Endodermal cell (in vitro differentiated cells): ENCODE measurements at places on chromosomes 11 and 22. TPM values are rescaled to one million over a fixed set of nuclear protein-coding genes. Genes with fewer than 3 reads are reported as not detected.

NR1H3 gene
- total RNA-seq = 27.0 to 34.6 TPM (median 34.1 TPM) in 3 replicates

LDHAL6A gene
- not detected in 2 replicates for total RNA-seq

OR8D1 gene
- total RNA-seq = not detected in 2 replicates

NRXN2 gene
- 0.46 to 1.3 TPM (median 1.00 TPM) in 3 replicates for total RNA-seq

PUS3 gene
- 13.7 and 14.7 TPM in 2 replicates for total RNA-seq

GGT5 gene
- total RNA-seq = not detected in 3 replicates

LMNTD2 gene
- 10.1 and 13.3 TPM in 2 replicates for total RNA-seq

IGSF9B gene
- 13.4 to 18.4 TPM (median 14.1 TPM) in 3 replicates for total RNA-seq

ASPHD2 gene
- 6.0 to 7.2 TPM (median 6.4 TPM) in 3 replicates for total RNA-seq

TRPM5 gene
- 0.11 TPM in 1 of 2 replicates, not detected in the other for total RNA-seq

NAALAD2 gene
- total RNA-seq = 3.3 and 4.0 TPM in 2 replicates

MPZL3 gene
- total RNA-seq = 4.1 and 4.3 TPM in 2 replicates

DEPDC7 gene
- 7.2 and 7.7 TPM in 2 replicates for total RNA-seq

DNA sequence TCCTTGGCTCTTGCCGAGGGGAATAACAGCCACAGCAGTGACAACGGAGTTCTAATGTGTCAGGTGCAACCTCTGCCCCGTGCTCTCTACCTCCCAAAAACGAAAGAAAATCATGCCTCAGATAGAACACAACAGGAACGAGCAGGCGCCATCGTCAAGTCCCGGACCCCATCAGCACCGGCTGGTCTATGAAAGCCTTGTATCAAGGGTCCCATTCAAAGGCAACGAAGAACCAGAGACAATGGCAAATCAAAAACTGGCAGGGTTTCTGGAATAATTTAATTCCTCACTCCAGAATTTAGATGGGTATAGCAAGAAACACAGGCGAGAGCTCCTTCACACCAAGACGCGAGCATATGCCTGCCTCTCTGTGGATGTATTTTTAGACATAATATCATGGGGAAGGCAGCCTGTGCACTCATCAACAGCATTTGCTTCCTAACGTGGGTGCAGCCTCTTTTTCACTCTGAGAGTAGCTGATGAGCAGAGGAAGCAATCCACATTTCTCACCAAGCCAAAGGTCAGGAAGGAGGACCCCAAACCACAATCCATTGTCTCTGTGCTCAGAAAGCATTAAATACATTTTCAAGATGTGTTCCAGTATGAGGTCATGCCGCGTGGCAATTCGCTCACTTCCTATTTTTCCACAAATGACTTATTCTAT lies 193.4 kb upstream of the BLID start:
- DNase-seq = peak; percentile 53

GRCh38 chr11:103183981-103184611 lies 74.9 kb downstream of the DYNC2H1 start:
- no peak for DNase-seq

- no peak for DNase-seq
Observed at GRCh38 chr22:40862537-40862936, 624 bp upstream of the DNAJB7 start.

- DNase-seq = no peak
Observed at GRCh38 chr22:43828725-43828997, 16.6 kb upstream of the EFCAB6 start.

- no peak for DNase-seq
Observed at GRCh38 chr22:21943571-21944448, 8.8 kb downstream of the PPM1F start.

DNA sequence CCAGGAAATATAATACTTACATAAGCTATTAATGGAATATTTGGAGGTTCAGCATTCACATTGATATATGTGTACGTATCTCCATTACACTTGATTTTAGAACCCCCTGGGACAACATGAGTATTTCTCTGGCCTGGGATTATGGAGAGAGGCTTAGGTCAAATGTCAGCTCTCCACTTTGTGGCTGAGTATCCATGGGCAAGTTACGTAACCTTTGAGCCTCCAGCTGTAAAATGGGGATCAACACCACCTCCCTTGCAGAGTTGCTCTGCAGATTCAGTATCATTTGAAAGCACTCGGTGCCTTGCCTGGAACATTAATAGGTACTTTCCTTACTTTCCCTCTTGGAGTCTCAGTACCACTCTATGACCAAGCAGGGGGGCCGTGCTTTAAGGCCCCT lies 33.2 kb downstream of the C22orf31 start:
- DNase-seq = no peak

DNA sequence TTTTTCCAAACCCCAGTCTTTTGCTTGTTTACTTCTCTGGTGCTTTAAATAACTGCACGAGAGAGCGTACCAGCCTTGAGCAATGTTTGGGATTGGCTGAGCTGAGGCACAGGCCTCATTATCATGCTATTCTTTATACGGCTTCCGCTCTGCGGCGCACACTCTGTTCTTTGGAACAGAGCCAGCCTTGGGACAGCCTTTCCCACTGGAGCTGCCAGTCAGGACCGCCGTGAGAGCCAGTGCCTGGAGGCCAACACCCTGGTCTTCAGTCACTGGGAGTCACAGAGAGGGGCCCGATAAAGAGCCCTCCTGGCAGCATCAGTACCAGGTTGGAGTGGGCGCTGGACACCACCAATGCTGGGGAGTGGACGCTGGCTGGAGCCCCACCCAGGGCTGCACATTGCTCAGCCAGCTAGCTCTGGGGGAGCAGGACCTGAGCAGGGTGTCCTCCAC lies 125.6 kb downstream of the BCR start:
- DNase-seq = no peak

DNA sequence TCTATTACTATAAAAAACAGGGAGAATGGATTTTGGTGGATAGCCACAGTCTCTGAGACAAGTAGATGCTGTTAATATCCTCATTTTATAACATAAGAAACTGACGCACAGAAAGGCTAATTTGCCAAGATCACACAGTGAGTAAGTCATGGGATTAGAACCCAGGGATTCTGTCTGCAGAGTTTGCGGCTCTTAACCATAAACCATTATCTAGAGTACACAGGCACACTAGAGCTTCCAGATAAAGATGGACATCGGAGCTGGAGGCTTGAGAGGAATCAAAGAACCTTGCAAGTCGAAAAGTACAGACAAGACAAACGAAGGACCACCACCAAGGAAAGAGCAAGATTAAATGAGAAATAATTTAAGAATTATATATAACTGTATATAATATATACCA lies 11.3 kb downstream of the LGALS12 start:
- DNase-seq = no peak

- peak; percentile 64 for DNase-seq
Observed at GRCh38 chr11:43549624-43550023, 130.9 kb upstream of the HSD17B12 start.

- DNase-seq = no peak
Observed at GRCh38 chr22:50640857-50641647, 13.1 kb upstream of the ARSA start.

- no peak for DNase-seq
Observed at GRCh38 chr11:36997656-36998055, 399.6 kb upstream of the RAG2 start.

DNA sequence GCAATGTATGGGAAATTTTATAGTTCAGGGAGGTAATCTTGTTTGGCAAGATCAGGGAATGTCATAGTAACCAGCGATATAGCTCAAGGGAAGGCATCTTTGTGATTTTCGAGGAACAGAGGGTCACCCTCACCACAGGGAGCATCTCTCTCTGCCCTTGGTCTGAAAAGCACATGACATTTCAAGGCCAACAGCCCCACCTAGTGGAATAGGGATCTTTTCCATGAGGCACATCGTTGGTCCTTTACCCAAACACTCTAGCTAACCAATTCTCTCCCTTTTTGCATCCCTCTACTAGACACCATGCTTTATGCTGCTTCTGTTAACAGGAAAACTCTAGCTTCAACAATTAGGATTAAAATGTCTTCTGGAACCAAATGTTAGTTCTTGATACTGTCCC lies 179.0 kb downstream of the GRM5 start:
- peak; percentile 75 for DNase-seq

DNA sequence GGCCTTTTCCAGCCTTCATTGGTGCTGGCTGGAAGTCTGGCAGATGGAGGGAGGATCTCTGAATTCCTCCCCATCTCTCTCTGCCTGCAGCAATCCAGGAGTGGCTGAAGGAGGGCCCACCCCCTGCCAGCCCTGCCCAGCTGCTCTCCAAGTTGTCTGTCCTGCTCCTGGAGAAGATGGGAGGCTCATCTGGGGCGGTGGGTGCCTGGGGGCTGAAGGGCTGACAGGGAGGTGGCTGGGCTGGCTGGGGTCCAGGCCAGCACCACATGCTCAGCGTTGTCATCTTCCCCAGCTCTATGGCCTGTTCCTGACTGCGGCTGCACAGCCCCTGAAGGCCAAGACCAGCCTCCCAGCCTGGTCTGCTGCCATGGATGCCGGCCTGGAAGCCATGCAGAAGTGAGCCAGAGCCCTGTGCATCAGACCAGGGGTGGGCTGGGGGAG lies 12.2 kb downstream of the TKFC start:
- no peak for DNase-seq

DNA sequence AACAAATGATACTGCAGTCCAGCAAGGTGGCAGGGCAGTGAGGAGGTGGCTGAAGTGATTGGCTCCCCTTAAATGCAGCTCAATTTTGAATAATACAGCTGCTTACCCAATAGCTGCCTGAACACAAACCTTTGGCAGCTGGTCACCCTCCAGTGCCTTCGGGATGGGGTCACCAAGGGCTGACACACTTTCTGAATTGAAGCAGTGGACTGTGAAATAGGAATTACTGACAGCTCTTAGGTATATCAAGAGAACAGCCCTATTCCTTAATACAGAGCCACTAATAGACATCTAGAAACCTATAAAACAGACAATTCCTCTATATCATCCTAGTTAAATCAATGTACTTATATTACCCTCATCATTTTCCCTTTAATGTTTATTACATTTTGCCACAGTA lies 474.2 kb upstream of the KIRREL3 start:
- no peak for DNase-seq

DNA sequence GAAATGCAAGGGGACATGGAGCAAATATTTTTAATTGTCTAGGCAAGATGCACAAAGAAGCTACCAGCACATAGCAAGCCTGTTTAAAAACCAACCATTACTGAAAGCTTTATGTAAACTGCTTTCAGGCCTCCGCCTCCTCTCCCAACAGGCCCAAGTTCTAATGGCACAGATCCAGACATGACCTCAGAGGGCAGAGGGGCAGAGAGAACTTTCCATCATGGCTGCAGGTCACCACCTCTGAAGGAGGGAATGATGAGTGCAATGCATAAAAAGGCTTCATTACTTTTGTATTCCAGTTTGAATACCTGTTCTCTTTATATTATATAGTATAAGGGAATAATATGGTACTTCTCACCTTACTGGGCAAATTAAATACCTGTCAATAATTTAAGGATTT lies 15.2 kb downstream of the DDX17 start:
- no peak for DNase-seq

DNA sequence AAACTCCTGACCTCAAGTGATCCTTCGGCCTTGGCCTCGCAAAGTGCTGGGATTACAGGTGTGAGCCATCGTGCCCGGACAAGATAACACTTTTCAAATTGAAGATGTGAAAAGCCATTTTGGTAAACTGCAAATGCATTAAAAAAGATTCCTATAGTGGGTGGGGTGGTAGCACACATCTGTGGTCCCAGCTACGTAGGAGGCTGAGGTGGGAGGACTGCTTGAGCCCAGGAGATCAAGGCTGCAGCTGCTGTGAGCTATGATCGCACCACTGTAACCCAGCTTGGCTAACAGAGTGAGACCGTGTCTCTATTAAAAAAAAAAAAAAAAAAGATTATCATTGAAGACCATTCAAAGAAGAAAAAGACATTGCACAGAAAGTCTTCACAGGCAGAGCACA lies 16.9 kb upstream of the ARFGAP3 start:
- no peak for DNase-seq

- DNase-seq = no peak
Observed at GRCh38 chr22:29635734-29636357, 32.4 kb downstream of the NF2 start.

GRCh38 chr11:120830085-120830620 lies 193.7 kb upstream of the TBCEL start:
- DNase-seq = no peak

DNA sequence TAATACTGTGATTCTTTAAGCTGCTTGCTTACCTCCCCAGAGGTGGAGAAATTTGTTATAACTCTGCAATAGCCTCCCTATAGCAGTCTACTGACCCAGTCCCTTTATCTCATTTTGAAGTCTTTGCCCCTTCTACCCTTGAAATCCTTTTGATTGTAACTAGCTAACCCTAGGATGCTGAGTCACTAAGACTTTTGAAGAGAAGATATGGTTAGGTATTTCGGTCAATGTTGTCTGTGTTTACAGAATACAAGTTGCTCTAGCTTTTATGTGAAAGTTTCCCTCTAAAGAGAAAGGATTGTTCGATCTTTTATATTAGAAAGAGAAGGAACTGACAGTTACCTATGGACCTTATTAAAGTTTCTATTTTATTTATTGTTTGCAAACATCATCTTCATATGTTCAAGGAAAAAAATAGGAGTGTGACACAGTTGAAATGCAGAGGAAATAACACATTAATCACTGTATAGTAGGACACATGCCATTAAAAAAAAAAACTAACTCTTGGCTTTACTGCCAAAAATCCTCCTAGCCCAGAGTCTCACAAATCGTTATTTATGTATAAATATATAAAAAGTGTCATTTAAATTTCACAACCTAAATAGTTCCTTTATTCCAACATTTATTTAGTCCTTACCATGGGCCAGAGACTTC lies 3.1 kb downstream of the HYLS1 start:
- DNase-seq = no peak

DNA sequence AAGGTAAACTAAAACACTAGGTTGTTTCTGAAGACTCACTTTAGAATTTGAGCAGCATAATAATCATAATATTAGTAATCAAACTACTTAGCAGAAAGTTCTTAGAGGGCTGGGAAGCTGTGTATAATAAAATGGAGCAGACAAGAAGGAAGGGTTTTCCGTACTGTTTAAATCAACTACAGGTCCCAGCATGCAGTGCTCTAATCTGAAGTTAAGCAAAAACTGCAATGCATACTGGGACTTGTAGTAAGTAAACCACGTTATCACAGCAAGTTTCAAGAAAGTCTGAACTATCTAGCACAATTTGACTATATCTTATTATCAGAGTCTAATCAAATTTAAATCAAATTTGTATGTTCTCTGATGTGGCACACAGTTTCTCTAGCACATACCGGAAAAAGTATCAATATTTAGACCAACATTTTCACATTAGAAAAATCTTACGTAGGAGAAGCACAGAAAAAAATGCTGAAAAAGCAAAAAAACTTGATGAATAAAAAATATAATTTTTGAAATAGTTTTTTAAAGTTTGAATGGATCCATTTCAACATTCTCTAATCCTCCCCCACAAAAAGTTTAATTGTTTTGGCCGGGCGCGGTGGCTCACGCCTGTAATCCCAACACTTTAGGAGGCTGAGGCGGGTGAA lies 8.2 kb downstream of the PHF21A start:
- no peak for DNase-seq

DNA sequence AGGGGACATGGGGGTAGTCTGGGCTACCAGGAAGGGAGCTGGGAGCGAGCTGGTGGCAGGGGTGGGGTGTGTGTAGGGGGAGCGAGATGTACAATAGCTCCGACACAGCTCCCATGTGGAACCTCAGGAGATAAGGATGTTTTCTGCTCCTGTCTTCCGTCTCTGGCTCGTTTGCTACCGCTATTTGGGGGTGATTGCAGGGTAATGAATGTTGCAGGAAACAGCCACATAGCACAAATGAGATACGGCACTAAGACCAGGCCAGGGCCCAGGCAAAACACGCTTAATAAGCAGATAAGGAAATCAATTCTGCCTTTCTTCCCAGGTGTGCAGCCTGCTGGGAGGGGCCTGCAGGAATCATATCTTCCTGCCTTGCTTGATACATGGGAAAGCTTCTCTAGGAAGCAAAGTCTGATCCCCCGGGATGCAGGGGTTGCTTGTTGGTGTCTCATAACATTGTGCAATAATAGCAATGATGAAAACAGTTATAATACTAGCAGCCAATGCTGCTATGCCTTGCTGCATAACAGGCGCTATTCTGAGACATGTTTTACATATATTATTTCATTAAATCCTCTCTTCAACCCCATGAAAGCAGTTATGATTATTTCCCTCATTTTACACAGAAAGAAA lies 158.7 kb downstream of the ST3GAL4 start:
- DNase-seq = no peak
